T-helper 9 cell (primary cell): ENCODE measurements at places on chromosomes 1 and 21.

- DNase-seq, result no peak
Measured at GRCh38 chr1:67629370-67630075, 55.5 kb upstream of the GADD45A start.

DNA sequence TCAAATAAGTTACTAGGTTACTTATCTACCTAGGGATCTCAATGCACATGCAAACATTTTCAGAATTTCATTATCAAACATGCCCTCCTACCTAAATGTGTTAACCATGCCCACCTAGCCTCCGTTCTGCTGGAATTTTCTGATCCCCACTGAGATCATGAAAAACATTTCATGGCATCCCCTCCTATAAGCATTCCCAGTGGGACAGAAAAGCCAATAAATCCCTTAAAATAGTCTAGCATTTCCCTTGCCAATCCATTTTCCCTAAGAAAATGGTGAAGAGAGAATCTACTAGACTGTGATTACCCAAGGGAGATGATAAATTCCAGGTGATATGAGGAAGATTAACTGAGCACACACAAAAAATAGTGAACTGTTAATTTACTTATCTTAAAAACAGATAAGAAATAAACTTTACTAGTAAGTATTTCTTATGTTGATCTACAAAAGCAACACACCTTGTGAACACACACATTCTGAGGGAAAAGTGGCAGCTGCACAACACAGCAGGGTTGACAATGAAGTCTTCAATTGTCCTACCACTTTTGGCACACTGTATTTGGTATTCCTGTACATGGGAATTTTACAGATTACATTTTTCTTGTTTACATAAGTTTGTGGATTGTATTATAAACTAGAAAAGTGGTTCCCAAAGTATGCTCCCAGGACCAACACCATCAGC, 49.6 kb downstream of the ARID4B start:
- DNase-seq, result no peak

- no peak for DNase-seq
Measured at GRCh38 chr1:230622151-230622550, 20.1 kb upstream of the COG2 start.

DNA sequence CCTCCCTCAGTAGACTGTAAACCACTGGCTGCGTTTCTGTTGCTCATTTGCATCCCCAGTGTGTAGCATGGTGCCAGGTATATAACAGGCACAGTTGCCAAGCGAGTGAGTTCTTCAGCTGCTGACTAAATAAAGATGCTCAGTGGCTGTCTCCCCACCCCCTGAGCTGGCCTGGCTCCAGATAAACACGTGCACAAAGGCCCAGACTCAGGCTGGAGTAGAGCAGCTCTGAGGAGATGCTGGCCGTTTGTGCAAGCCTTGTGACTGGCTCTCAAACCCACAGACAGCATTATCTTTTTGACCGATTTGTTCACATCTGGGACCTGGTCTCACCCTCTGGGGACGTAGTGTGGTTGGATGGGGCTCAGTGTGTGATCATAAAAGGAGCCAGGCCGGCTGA, 7.1 kb downstream of the CHRNB2 start:
- DNase-seq, result no peak

DNA sequence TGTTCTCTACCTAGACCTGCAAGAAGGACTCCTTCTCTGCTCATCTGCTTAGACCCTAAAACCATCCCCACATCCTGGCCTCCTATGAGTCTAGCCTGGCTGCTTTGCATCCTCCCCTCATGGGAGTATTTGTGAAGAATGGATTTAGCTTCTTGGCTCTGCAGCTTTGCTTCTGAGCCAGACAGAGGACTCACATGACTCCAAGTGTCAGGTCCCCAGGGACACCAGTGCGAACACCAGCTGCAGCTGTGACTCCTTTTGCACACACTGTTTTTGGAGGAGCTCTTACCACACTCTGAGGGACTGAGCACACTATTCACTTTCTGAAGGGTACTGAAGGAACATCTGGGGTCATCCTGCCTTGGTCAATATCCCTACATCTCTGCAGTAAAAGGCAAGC, 131.8 kb upstream of the SGIP1 start:
- no peak for DNase-seq

DNA sequence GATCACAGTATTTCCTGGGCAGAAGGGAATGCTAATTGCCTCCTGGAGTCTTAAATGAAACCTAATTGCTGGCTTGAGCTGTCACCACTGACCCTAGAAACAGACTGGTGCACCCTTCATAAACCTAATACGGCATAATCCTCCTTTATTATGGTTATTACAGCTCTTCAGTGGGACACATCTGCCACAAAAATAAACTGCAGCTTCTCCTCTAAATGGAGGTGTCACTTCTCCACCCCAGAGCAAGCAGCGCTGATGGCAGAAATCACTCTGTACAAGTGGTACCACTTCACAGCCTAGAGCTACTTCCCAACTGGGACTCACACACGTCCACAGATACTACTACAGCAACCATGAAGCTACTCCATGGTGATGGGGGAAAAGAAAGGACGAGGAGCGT, 11.1 kb downstream of the PTPN14 start:
- DNase-seq, result no peak

GRCh38 chr1:207051191-207051943, at the start of gene YOD1:
Gene YOD1, minus strand, starts transcription at chr1:207051208. Its CDS starts 178 bp downstream, at chr1:207051030.
- no peak for DNase-seq
